Right renal cortex interstitium (tissue), 3 donors: ENCODE measurements at places on chromosomes 2 and 18. TPM values are rescaled to one million over a fixed set of nuclear protein-coding genes. Genes with fewer than 3 reads are reported as not detected.

DNA sequence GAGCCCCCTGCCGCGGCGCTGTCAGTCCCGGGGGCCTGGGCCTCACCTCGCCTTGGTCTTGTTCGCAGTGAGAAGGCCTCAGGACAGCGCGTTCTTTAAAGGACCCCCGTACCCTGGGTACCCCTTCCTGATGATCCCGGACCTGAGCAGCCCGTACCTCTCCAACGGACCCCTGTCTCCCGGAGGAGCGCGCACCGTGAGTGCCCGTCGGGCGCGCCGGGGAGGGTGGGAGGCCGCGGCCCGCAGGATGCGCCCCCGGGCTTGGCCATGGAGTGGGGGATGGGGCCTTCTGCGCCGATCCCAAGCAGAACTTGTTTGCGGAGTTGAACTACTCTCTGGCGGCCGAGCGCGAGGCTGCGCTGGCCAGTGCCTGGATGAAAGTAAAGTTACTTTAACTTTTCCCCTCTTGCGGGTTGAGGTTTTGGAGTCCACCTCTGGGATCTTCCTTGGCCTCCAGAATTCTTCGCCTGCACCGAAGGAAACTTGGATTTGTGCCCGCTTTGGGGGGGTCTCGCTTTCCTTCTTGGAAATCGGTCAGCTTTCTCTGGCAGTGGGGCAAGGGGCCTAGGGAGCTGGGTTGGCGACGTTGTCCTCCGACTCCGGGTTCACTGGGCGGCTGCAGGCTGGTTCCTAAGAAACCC lies 1.2 kb downstream of the TCF7L1 start:
- peak; percentile 65 for DNase-seq

DNA sequence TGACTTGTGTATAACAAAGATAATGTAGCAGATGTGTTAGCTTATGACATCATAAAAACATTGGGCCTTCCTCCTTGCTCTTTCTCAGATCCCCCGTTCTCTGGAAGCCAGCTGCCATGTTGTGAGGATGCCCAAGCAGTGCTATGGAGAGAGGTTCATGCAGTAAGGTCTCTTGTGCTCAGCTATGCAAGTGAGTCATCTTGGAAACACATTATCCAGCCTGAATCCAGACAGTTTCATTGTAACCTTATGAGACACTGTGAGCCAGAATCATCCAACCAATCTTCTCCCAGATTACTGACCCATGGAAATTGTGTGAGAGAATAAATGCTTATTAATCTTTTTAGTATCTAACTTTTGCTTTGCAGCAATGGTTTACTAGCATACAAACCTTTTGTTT lies 60.8 kb downstream of the ST6GAL2 start:
- DNase-seq = no peak

- no peak for DNase-seq
Observed at GRCh38 chr2:9230881-9231280, 24.3 kb downstream of the ASAP2 start.

GRCh38 chr2:221420245-221420644 lies 151.9 kb downstream of the EPHA4 start:
- no peak for DNase-seq

DNA sequence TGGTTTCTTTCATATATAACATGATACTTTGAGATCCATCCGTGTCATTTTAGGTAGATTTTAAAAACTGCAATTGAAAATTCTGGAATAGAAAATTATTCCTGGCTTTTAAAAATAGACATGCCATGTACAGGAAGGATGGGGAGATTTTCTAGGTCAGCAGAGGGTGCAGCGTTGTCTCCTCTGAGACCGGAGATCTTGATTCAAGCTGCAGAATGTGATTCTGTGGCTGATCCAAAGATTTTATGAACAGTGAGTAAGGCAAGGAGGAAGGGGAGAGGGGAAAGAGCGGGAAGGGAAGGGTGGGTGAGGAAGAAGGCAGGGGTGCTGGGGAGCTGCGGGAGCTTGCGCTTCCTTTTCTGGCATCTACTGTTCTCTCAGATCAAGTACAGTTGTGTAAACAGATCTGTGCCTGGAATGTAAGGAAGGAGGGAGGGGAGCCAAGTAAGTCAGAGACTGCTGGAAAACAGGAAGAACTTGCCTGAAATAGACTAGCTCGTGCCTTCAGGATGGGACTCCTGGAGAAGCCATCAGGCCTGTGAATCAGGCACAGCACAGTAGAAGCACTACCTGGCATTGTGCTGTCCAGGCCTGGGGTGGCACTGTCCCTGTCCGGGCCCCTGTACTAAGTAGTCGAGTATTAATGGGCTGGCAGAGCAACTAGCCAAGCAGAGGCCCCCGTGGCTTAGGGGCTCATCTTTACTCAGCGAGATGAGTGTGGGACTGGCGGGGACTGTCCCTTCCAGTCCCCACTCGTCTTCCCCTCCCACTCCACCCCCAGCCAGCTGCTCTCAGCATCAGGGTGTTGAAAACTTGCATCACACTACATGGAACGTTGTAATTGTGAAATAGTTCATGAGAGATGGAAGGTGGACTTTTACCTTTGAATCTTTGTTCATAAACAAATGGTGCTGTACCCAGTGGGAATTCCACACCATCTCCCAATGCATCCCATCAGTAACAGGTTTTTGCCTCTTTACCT lies 163.5 kb downstream of the UXS1 start:
- DNase-seq = no peak

The DOCK10 gene
- polyA plus RNA-seq = 13.7 TPM
